ENCODE measurements at places on chromosomes 11 and 22.

GRCh38 chr11:14898906-14899305, 6.9 kb upstream of the CYP2R1 start:
- no peak for DNase-seq

GRCh38 chr11:76147106-76147740, 59.1 kb downstream of the WNT11 start:
- DNase-seq, result no peak

- no peak for DNase-seq
Measured at GRCh38 chr11:32581556-32581955, 2.1 kb upstream of the EIF3M start.

- no peak for DNase-seq
Measured at GRCh38 chr11:35531246-35531645, 5.8 kb upstream of the PAMR1 start.

GRCh38 chr11:96116376-96116775, 192.5 kb upstream of the MTMR2 start:
- no peak for DNase-seq

DNA sequence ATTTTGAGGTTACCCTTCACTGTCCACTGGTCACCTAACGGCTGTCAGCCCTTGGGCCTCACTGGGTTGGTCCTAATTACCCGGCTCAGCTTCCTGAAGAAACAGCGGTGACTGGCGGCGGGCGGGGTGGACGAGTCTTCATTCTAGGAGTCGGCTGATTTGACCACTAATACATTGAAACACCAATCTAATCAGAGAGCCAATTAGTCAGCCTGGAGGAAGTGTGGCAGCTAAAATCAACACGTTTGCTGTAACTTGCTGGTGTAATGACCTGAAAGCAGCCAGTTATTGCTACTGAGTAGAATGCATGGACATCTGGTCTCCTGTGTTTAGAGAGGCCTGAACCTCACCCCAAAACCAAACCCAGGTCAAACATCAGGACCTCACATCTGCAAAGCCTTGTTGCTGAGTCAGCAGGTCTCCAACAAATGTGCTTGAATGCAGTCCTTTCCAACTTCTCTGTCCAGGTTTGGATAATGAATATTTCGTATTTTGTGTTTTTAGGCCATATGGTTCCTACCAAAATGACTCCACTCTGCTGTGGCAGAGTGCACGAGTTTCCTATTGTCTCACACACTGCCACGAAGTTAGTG, 496.4 kb downstream of the BRD1 start:
- no peak for DNase-seq

- no peak for DNase-seq
Measured at GRCh38 chr11:19843079-19843478, 130.4 kb downstream of the NAV2 start.

GRCh38 chr22:38971791-38972190, 10.4 kb upstream of the APOBEC3B start:
- no peak for DNase-seq

DNA sequence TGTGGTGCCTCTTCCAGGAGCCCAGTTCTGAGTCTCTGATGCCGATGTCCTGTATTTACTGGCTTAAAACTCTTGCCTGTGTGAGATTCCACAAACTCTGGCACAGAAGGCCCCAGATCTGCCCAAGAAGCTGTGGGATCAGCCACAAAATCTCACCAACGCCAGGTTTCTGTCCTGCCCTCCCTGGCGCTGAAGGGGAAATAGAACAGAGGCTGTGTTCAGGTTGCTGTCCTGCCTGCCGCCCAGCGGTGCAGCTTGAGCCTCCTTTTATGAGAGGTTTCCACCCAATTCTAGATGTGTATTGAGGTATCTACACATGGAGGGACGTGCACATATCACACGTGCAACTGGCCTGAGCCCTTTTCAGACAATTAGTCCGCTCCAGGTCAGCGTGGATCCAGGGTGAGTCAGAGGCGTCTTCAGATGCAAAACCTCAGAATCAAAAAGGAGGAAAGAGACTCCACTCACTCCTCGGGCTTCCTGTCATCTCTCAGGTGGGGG, 2.2 kb downstream of the TMEM80 start:
- DNase-seq, result no peak

- no peak for DNase-seq
Measured at GRCh38 chr11:15769203-15769602, 587.1 kb downstream of the SOX6 start.
